ENCODE measurements at places on chromosomes 3 and 15. TPM values are rescaled to one million over a fixed set of nuclear protein-coding genes. Genes with fewer than 3 reads are reported as not detected.

The UNC13C gene
- 8.5 TPM for polyA plus RNA-seq

The HESX1 gene
- polyA plus RNA-seq = 4.8 TPM

The CPNE9 gene
- polyA plus RNA-seq = not detected

The CHRD gene
- polyA plus RNA-seq = 13.3 TPM

The TJP1 gene
- 178 TPM for polyA plus RNA-seq

- DNase-seq = no peak
Measured at GRCh38 chr3:154473769-154474168, 43.8 kb upstream of the GPR149 start.

- no peak for DNase-seq
Measured at GRCh38 chr3:100158918-100159330, 44.6 kb upstream of the FILIP1L start.

The CACNA1D gene
- polyA plus RNA-seq = 12.2 TPM

DNA sequence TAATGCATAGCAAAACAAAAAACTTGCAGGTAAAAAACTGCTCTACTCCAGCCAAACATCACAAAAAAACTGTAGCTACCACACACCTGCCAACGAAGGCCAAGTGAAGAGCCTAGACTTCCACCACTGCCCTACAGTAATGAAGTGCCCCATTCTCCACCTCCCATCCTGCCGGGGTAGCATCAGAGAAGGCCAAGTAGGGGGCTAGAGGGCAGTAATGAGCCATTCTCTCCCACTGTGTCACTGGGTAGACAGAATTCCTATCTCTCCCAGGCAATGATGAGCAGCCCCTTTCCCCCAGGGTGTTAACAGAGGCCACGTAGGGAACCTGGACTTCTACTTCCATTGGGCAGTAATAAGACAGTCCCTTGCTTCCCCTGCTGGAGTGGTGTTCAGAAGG is 9.5 kb downstream of the SEC22C start:
- DNase-seq = no peak

The SAMMSON gene
- polyA plus RNA-seq = not detected

The CCDC13 gene
- polyA plus RNA-seq = 2.6 TPM

The SOX14 gene
- polyA plus RNA-seq = not detected

The PDIA5 gene
- 35.6 TPM for polyA plus RNA-seq

The C3orf62 gene
- polyA plus RNA-seq = 10.2 TPM

DNA sequence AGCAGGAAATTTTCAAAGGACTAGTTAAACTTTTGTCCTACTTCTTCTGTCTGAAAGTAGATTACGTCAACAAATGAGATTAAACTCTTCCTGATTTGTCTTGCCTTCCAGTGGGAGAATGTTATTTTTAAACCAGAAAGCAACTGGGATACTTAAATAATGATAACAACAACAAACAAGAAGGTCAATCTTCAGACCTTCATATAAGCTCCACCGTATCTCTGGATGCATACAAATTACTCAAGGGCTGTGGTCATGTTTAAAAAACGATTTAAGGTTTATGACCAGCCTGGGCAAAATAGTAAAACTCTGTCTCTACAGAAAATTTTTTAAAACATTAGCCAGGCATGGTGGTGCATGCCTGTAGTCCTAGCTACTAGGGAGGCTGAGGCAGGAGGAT is 145.3 kb upstream of the NPHP3 start:
- DNase-seq = no peak

- no peak for DNase-seq
Measured at GRCh38 chr15:90989040-90989768, 5.1 kb downstream of the PRC1 start.

DNA sequence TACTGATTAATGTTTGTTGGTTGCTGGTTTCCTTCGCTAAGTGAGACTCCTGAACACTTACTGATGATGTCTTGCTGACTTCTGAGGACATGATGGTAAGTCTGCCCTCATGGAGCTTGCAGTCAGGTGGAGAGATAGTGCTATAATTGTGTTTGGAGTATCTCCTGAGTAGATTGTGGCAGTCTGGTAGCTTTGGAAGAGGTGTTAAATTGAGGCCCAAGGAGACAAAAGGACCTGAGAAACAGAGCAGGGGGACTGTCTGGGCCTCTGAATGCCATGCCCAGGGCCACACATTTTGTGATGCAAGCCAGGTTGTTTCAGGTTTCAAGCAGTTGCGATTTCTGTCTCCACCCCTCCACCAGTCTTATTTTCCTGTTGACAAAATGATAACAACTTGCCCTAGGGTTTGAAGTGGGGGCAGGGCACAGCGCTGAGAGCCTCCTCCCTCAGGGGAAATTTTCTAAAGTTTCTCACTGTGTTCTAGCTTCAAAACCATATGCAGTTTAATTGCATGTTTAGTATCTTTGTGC is 16.7 kb downstream of the SMAD3 start:
- no peak for DNase-seq

Measured in left renal pelvis (tissue), 4 donors.